NAMALWA (cell line): ENCODE measurements at places on chromosomes 4 and X.
A peak's percentile ranks its signal among the peaks of the same experiment; 100 is the strongest.

- no peak for DNase-seq
Observed at GRCh38 chr4:27414887-27415731, 554.5 kb downstream of the STIM2 start.

DNA sequence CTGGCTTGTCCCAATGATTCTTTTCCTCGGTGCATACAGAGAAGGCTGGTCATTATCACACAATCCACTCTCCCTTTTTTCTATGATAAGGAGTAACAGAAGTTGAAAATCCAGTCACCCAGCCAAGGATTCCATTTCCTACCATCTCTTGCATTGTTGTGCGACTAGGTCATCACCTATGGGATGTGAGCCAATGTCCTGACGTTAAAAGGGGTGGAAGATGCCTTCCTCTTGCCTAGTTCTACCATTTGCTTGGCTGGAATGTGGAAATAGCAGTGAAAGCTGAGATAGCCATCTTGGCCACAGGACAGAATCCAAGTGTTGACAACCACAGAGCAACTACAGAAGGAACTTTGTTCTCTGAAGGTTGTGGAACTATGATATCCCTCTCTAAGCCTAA lies 132.2 kb upstream of the KIT start:
- no peak for DNase-seq

- DNase-seq, result no peak
Observed at GRCh38 chrX:63738696-63739095, 46.3 kb downstream of the ARHGEF9 start.

GRCh38 chr4:27007507-27007906 lies 146.9 kb downstream of the STIM2 start:
- no peak for DNase-seq

DNA sequence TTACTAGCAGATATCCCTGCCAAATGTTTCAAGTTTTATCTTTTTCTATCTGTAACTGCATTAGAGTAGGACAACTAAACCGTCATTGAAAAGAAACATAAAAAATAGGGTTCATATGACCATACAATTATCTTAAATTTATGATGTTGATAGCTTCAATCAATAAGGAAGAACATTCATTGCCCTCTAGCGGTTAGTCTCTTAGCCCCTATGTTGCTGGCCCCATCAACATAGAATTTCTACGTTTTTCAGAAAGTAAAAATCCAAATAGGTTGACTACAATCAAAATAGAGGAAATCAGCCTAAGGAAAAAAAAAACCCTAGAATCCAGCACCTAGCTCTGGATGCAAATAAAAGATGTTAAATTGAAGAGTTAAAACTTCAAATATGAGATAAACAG lies 225.1 kb upstream of the ITM2A start:
- DNase-seq, result no peak

DNA sequence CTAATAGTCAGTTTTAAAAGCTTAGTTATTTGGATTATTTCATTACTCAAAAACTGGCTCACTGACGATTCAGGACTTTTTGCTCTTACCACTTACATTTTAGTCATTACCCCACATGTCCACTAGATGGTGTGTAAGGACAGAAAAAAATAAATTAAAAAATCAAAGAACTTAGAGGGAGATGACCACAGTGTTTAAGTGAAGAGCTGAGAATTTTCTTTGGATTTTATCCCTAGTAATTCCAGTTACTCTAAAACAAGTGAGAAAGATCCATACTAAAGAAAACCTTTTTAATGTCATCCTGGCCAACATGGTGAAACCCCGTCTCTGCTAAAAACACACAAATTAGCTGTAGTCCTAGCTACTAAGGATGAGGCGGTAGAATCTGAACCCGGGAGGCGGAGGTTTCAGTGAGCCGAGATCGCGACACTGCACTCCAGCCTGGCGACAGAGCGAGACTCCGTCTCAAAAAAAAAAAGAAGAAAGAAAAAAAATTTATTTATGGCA lies 26.4 kb upstream of the TMPRSS11B start:
- DNase-seq, result peak; percentile 74

DNA sequence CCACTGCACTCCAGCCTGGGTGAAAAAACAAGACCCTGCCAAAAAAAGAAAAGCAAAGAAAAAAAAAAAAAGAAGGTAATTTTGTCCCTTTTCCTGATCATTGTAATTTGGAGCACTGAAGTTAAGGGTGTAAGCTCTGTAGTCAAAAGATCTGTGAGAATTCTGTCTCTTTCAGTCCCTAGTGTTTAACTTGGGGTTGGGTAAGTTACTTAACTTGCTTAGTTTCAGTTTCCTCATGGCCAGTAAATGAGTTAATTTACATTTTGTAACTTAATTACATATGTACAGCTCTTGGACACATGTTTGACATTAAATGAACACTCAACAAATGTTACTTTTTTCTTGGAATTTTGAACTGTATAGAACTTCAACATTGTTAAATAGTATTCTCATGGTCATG lies 10.9 kb upstream of the UBE2K start:
- peak; percentile 29 for DNase-seq

GRCh38 chr4:157763490-157763889 lies 409.3 kb downstream of the GASK1B start:
- DNase-seq, result no peak

DNA sequence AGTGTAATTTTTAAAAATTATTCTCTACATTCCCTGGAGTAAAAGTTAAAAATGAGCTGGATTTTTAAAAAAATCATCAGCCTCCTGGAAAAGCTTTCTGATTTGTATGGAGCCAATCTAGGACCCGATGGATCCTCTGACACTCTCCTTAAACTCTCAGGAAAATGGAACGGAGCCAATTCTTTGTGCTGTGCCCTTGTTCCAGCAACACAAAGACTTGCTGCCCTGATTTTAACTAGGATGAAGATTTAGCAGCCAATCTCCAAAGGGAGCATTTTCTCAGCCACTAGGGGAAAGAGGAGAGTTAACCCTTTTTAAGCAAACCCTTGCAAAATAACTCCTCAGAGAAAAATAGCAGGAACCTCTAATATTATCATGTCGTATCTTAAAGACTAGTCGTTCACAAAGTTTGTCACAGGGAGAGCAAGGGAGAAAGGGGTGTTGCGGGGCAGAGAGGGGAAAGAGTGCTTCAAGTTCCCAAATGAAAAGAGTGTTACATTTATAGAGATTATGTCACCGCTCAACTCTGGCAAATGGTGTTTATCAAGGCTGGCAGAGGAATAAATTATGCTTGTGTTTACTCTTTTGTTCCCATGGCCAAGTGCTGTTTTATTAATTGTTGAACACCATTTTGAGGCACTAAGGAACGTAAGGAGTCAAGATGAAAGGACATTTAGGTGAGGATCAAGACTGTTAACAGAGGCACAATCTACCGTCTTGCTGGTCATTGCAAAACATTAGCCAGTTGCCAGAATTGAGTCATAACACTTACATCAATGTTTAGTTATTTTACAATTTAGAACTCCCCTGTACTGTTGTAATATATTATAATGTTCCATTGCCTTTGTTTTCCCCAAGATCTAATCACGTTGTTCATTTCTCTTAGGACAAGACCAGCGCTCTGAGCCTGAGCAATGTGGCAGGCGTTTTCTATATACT lies 250.7 kb downstream of the THOC2 start:
- DNase-seq, result no peak

- no peak for DNase-seq
Observed at GRCh38 chr4:188452097-188452496, 312.9 kb downstream of the TRIML1 start.

GRCh38 chr4:76995776-76996175 lies 46.2 kb downstream of the SEPTIN11 start:
- no peak for DNase-seq

- DNase-seq, result no peak
Observed at GRCh38 chrX:28391528-28391927, 195.7 kb upstream of the IL1RAPL1 start.
